ENCODE measurements at places on chromosomes 5 and 9.

GRCh38 chr9:134321531-134321930, 4.7 kb upstream of the RXRA start:
- no peak for DNase-seq

DNA sequence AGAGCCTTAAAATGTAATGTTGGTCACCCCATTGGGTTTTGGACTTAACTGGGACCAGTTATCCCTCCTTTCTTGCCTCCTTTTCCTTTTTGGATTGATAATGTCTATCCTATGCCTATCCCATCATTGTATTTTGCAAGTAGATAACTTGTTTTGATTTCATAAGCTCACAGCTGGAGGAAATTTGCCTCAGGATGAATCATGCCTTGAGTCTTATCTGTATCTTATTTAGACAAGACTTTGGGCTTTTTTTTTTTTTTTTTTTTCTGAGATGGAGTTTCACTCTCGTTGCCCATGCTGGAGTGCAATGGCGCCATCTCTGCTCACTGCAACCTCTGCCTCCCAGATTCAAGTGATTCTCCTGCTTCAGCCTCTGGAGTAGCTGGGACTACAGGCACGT, 443.3 kb downstream of the DNAH5 start:
- DNase-seq, result no peak

GRCh38 chr5:68222310-68222709, 6.8 kb downstream of the PIK3R1 start:
- DNase-seq, result no peak

GRCh38 chr9:105299190-105299854, 54.9 kb downstream of the SLC44A1 start:
- DNase-seq, result peak; percentile 15

GRCh38 chr5:139212486-139212885, 14.3 kb upstream of the SIL1 start:
- DNase-seq, result no peak

GRCh38 chr5:113099822-113100221, 123.2 kb downstream of the DCP2 start:
- DNase-seq, result no peak

GRCh38 chr5:150296496-150296895, 6.2 kb downstream of the ARSI start:
- no peak for DNase-seq

GRCh38 chr5:181151146-181151545, 3.8 kb downstream of the OR2V2 start:
- DNase-seq, result no peak

DNA sequence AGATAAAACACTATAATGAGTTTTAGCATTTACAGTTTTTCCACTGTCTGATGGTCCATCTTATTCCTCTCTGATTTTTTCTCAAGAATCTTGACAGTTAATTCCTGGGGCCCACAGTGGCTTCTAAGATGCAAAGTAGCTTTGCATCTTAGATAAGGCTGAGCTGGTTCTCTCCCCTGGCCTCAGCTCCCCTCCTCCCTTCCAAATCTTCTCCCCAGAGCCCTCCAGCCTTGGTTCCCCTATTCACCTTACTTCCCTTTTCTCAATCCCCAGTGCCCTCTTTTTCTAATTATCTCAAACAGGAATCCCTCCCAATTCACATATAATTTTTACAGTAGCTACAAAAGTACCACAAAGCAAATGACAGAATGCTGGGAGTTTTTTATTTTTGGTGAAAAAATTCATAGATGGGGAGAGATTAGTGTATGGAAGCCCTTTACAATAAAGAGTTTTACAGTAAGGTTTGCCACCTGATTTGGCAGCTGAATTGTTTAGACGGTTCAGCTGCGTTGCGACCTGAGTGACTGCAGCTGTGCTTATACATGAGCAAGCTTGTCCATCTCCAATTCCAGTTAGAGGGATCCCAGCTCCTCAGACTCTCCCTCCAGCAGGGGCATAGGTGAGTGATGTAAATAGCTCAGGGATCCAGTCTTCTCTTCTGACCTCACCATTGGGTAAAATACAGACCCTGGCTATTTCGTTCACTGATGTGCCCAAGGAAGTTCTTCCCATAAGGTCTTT, 51.4 kb upstream of the CKMT2 start:
- DNase-seq, result no peak

- DNase-seq, result no peak
Measured at GRCh38 chr5:172235827-172236736, 42.1 kb downstream of the EFCAB9 start.

DNA sequence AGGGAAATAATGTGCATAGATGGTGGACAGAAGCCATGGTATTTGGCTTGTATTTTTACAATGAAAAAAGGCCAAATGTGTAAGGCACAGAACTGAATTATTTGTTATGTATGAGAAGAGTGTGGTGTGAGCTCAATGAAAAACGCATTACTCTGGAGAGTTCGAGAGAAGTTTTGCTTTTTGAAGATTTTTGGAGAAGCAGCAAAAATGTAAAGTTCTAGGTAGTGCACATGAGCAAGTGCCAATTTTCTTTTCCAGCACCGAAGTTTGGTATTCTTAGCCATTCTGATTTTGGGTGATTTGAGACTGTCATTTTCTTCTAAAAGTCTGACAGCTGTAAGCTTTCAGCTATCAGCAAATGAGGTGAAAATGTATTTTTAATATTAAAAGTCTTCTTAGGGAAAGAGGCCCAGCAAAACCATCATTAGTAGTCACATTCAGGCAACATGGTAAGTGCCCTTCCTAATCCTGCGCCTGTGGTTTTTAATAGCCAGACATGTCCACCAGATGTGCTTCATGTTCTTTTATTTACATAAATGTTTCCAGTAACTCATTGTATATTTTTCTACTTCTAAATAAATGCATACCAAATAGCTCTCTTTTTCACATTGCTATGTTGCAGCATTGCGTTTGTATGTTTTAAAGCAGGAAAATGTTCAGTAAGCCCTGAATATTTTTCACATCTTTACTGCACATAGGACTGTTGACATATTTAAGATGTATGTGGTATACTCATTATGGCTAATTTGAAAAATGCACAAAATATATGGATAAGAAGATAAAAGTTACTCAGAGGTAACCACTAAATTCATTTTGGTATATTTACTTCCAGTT, 50.4 kb downstream of the RASGRF2 start:
- no peak for DNase-seq

GRCh38 chr5:76675364-76675763, 40.6 kb upstream of the F2R start:
- no peak for DNase-seq

GRCh38 chr5:56409331-56410190, 176.4 kb upstream of the ANKRD55 start:
- DNase-seq, result no peak

DNA sequence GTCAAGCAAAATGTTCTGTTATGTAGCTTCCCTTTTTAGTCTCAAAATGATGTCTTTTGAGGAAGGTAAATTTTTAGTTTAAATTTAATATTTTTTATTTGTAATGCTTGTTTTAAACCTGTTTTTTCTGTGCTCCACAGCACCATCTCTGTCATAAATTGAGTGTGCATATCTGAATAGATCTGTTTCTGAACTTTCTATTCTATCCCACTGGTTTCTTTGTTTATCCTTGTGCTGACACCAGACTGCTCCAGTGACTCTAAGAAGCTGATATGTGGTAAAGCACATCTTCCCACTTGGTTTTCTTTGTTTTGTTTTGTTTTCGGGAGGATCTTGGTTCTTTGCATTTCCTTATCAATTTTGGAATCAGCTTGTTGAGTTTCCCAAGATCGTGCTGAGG, 7.1 kb upstream of the RNF145 start:
- no peak for DNase-seq

- no peak for DNase-seq
Measured at GRCh38 chr9:129487658-129488483, 133.0 kb downstream of the C9orf50 start.

GRCh38 chr9:35757226-35757891, 3.3 kb upstream of the MSMP start:
- peak; percentile 19 for DNase-seq

DNA sequence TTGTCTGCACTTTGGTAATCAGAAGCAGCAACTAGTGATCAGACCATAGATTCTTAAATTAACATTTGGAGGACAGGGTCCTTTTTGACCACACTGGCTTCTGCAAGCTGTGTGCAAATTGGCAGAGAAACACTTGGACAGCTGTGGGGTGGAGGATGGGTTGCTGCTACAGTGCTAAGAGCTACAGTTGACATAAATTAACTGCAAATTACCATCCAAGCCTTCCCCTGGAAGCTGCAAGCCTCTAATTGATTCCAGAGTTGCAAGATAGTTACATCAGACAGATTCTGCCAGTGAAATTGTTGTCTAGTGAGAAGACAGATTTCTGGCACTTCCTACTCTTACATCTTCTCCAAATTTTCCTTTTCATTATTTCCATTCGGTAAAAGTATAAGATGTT, 517.7 kb downstream of the DIRAS2 start:
- DNase-seq, result no peak

- DNase-seq, result peak; percentile 4
Measured at GRCh38 chr9:35996358-35996970, 38.5 kb upstream of the OR2S2 start.

GRCh38 chr9:8012986-8013385, 213.4 kb upstream of the DMAC1 start:
- DNase-seq, result no peak

- DNase-seq, result no peak
Measured at GRCh38 chr9:99401680-99402504, 179.8 kb downstream of the SEC61B start.

- no peak for DNase-seq
Measured at GRCh38 chr5:68565427-68565826, 349.9 kb downstream of the PIK3R1 start.

DNA sequence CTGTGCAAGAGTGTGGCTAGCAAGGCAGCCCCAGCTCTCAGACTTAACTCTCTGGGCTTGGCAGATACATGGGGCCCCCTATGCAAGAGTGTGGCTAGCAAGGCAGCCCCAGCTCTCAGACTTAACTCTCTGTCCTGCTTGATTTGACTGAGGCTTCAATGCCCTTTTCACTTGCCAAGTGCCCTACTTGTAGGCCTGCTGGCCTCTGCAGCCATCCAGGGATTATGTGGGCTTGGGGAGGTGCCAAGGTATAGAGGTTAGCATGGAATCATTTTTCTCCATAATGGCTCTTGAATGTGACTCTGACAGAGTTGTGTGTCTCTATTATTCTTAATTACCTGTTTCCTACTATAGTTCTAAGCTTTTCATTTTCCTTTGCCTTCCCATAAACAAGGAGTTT, 115.5 kb upstream of the RUSC2 start:
- no peak for DNase-seq

- no peak for DNase-seq
Measured at GRCh38 chr9:111412280-111412679, 71.9 kb downstream of the ECPAS start.
